ENCODE measurements at places on chromosomes 11 and 22.

- no peak for DNase-seq
Observed at GRCh38 chr11:72781063-72781312, 12.9 kb downstream of the STARD10 start.

GRCh38 chr11:34105957-34106504 is 602 bp downstream of the NAT10 start:
- no peak for DNase-seq

GRCh38 chr11:41970681-41971080 is 511.2 kb upstream of the LRRC4C start:
- no peak for DNase-seq

- DNase-seq = peak; percentile 16
Observed at GRCh38 chr11:108871152-108871551, 206.3 kb downstream of the DDX10 start.

DNA sequence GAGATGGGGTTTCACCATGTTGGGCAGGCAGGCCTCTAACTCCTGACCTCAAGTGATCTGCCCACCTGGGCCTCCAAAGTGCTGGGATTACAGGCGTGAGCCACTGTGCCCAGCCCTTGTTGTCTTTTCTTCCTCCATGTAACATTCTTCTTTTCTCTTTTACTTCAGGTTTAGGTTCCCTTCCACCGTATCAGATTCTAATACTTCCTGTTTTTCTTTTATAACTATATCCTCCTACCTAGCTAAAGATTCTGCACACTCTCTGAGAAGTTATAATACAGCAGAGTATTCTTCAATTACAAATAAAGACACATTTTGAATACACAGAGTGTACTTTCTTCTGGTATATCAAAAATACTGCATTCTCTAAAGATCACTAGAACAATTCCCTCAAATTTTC is 33.2 kb upstream of the GAB2 start:
- DNase-seq = no peak

GRCh38 chr11:92475316-92475715 is 250.7 kb downstream of the FAT3 start:
- DNase-seq = no peak

DNA sequence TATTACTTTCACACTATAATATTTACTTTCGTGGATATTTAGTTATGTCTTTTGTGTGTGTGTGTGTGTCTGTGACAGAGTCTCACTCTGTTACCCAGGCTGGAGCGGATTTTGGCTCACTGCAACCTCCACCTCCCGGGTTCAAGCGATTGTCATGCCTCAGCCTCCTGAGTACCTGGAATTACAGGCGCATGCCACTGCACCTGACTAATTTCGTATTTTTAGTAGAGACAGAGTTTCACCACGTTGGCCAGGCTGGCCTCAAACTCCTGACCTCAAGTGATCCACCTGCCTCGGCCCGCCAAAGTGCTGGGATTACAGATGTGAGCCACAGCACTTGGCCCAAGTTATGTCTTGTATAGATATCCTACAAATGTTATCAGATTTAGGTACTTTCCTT is 9.9 kb downstream of the PISD start:
- DNase-seq = no peak

DNA sequence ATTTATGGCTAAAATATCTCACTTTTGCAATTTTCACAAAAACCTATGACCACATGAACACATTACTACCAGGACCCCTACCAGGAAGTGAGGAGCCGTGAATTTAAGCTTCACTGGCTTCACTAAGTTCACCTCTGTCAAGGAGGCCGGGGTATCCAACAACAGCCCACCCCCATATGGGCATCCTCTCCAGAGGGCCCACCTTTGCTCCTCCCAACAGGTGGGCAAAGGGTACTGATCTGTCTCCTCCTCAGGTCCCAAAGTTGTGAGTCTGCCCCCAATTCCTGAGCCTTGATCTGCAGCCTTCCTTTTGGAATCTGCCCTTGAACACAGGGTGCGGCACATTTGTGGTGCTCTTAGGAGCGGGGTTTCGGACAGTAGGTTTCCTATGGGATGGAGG is 66.9 kb downstream of the OTOG start:
- DNase-seq = no peak

DNA sequence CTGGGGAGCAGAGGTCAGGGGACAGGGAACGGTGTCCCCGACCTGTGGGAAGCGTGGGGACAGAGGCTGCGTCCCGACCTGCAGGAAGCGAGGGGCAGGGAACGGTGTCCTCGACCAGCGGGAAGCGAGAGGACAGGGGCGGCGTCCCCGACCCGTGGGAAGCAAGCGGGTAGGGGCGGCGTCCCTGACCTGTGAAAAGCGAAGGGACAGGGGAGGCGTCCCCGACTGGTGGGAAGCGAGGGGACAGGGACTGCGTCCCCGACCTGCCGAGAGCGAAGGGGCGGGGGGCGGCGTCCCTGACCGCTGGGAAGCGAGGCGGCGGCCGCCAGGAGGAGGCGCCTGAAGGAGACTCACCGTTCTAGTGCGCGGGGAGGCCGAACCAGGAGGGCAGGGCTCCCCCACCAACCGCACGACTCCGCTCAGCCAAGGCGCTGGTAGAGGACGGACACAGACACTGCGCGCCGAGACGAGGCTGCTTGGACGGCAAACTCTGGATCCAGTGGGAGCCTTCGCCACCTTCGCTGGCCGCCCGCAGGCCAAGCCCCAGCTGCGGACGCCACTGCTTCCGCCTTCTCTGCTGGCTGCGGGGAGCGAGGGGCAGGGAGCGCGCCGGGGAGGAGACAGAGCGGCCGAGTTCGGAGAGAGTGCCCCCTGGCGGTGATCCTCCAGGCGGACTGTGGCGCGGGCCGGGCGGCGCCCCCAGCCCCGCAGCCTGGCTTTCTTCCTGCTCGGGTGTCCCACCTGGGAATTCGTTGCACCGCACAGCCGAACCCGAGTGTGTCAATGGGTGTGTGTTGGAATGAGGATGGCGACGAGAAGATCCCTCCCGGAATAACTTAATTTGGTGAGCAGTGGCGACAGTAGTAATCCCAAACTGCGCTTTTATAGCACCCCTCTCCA is at the start of gene TRAF6:
TRAF6 (minus strand) TSS at position 579 of the 900 bp plus-strand sequence. CDS start 8,757 bp downstream, outside the sequence.
- peak; percentile 86 for DNase-seq

- no peak for DNase-seq
Observed at GRCh38 chr22:30892286-30892685, 76.3 kb downstream of the MORC2 start.

DNA sequence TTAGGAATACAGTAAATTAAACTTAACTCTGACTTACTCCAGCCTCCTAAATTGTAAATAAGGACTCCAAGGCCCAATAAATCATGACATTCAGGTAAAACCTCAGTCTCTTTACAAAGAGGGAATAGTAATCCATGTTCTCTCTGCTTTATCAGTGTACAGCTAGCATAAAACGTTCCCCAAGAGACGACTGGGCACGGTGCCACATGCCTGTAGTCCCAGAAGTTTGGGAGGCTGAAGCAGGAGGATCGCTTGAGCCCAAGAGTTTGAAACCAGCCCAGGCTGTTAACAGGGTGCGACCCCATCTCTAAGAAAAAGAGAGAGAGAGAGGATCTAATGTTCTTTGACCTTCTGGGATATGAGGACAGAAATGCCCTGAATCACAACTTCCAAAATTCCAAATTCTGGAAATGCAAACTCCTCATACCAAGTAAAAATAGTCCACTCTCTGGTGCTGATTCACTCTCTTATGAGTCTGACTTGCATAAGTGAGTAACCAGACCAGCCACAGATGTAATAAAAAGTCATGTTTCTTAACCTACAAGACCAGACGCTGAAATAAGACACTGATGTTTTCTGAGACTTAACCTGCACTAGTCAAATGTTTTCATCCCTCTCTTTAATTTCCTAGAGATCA is 25.5 kb downstream of the NNMT start:
- DNase-seq = no peak

GRCh38 chr11:126857860-126858808 is 142.4 kb downstream of the KIRREL3 start:
- DNase-seq = no peak

DNA sequence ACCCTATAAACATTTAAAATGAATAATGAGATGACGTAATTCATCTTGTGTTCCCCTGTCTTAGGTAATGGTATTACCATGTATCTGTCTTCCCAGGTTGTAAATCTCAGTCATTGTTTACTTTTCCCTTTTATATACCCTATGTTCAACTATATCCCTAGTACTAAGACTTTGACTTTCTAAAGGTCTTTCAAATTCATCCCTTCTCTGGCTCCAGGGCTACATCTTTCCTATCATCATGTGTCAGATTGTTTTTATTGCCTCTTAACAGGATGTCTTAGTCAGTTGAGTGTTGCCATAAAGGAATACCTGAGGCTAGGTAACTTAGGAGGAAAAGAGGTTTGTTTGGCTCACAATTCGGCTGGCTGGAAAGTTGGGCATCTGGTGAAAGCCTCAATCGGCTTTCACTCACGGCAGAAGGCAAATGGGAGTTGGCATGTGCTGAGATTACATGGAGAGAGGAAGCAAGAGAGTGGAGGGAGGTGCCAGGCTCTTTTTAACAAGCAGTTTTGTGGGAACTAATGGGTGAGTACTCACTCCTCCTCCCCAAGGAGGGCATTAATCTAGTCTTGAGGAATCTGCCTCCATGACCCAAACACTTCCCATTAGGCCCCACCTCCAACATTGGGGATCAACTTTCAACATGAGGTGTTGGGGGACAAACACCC is 11.6 kb upstream of the DLAT start:
- DNase-seq = no peak

DNA sequence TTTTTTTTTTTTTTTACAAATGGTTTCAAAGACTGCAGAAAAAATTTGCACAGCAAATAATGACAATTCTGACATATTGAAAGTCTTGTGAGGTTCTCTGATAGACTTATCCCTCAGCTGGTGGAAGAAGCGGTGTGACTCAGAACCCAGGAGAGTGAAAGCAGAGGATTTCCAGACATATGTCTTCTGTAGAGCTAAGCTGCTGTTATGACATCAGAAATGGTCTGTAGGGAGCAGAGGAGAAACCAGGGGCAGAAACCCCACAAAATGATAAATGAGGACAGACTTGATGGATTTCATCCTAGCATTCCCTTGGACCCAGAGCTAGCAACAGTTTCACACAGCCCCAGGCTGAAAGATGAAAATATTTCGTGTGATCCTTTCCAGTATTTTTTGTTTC is 582.6 kb downstream of the METTL15 start:
- no peak for DNase-seq

GRCh38 chr11:72236083-72236697 is 7.8 kb downstream of the PHOX2A start:
- DNase-seq = no peak

GRCh38 chr22:49770547-49771265 is 57.0 kb downstream of the BRD1 start:
- no peak for DNase-seq

DNA sequence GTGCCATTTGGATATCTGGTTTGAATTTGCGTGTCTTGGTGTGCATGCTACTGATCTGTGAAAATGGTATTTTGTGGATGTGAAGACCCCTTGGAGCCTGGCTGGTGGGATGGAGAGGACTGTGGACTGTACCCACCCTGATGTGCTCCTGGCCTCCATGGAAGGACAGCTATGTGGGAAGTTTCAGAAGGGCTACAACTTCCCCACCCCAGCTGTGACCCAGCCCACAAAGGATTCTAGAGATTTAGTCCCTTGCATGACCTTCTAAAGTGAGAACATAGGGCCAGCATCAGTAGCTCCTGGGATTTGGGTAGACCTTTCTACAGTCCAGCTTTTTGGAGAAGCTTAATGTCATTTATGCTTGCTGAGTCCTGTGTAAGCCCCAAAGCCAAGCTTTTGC is 173.4 kb downstream of the BCR start:
- DNase-seq = no peak

- no peak for DNase-seq
Observed at GRCh38 chr22:35333220-35333619, 33.5 kb downstream of the TOM1 start.

DNA sequence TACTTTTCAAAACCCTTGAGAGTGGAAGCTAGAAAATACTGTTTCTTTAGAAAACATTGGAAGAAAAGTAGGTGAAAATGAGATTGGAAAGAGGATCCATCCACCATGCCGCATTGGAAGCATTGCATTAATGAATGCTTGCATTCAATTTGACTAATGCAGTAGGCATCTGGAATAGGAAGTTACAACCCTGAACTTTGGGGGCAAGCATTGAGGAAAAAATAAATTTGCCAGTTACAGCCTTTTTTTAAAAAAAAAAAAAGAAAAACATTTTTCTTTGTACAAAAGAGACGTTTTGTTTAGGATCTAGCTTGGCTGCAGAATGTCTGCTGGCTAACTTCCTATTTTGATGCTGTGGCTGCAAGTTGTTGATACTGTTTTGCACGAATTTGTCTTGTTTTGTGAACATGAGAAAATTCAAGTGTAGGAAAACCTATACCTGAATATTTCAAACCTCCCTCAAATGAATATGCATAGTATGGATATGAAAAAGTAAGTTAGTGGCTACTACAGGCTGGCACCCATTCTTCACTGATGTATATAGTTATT is 28.1 kb downstream of the RTN3 start:
- no peak for DNase-seq

DNA sequence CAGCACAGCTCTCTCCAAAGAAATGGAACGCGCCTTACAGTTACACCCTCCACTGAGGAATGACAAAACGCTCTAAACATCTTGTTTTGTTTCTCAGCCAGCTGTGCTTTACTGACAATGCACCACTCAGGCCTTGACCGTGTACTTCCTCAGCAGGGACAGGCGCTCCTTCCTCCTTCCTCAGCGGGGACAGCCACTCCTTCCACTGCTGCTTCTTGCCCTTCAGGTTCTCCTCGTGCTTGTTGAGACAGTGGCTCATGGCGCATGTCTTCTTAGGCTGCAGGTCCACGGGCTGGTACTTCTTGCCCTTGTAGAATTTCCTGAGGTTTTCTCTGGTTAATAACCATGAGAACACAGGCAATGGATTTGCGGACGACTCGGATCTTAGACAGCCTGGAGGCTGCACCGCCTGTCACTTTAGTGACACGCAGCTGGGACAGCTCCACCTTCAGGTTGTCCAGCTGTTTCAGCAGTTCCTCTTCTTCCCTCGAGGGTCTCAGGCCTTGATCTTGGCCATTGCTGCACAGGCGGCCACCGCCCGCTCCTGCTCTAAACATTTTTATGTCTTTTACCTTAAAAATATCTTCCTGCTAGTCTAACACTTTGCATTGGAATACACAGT is 613.8 kb downstream of the BRD1 start:
- no peak for DNase-seq

- DNase-seq = no peak
Observed at GRCh38 chr11:36019722-36020121, 75.9 kb downstream of the LDLRAD3 start.

DNA sequence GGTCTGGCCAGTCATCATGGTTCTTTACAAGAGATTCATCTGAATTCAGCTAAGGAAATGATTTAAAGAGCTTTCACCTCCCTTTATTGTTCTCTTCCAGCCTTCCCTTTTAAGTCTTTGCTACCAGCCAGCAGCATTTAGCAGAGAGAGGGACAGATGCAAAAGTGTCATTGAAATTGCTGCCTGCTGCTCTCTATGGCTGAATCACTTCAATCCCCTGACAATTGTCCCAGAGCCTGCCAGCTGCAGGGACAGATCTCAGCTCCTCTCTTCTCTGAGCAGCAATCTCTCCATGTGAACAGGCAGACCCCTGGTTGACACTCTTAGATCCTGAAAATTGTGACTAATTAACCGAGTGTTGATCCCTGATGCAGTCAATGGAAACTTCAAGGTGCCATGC is 816.9 kb upstream of the CCDC90B start:
- DNase-seq = no peak

Data from stimulated activated CD4-positive, alpha-beta T cell treated with anti-CD3 and anti-CD28 coated beads, Interleukin-4, amount 100 ng/mL, for 48 hours (primary cell).